ENCODE measurements at places on chromosomes 6 and 20.

GRCh38 chr6:87714093-87714842, 12.2 kb upstream of the AKIRIN2 start:
- DNase-seq: no peak

DNA sequence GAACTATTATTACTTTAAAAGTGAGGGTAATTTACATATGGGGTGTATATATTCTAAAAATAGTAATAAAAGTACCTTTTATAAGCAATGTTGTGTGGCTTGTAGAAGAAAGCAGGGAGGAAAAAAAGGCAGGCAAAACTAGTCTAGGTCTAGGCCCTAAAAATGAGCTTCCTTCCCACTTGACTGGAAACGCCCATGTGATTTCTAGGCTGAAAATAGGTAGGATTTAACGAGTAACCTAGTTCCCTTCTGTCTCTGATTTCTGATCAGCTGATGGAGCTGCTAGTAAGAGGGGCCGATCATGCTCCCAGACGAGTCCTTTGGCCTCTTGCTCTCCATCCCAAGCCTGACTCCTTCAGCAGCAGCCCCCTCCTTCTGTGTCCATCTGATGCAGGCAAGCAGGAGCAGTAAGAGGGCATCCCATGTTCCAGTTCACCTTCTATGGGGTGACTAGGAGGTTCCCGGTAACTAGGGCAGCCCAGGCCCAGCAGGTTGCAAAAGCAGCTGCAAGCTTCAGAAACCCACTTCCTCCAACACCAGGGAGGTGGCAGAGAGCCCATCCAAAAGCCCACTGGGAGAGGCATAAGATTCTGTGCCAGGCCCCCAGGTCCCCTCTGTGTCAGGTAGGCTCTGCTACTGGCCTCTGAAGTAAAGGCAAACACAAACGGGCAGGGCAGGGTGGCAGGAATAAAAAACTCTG, 24.4 kb downstream of the TBC1D20 start:
- DNase-seq: no peak

- DNase-seq: no peak
These were observed 78.9 kb upstream of the ISM1 start for GRCh38 chr20:13142143-13142542.

- DNase-seq: no peak
These were observed 45.0 kb downstream of the LYRM4 start for GRCh38 chr6:5215799-5216198.

- DNase-seq: no peak
These were observed 11.5 kb upstream of the RPS6KA2 start for GRCh38 chr6:166638573-166638964.

DNA sequence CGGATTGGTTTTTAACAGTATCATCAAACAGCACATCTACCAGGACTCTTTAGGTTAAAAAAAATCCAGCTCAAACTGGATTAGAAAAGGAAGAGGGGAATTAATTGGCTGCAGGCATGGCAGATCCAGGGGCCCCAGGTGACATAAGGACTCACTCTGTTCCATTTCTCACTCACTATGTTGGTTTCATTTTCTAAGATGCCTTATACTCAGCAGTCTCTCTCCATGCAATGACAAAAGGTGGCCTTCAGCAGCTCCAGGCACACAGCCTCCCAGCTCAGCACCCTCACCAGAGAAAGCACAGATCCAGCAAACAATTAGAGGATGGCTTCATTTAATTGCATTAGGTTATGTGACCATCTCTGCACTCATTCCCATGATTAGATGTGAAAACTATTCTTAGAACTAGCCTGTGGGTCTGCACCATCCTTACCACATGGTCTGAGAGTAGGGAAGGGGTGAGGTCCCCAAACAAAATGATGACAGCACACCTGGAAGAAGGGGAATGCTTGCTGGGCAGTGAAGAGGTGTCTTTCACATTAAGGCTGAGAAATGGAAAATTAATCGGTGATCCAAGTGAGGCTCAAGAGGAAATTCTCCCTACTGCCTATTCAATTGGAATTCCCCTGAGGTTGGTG, 243.1 kb downstream of the CDH26 start:
- no peak for DNase-seq

GRCh38 chr20:32980131-32980941, 23.9 kb downstream of the SUN5 start:
- DNase-seq: no peak

DNA sequence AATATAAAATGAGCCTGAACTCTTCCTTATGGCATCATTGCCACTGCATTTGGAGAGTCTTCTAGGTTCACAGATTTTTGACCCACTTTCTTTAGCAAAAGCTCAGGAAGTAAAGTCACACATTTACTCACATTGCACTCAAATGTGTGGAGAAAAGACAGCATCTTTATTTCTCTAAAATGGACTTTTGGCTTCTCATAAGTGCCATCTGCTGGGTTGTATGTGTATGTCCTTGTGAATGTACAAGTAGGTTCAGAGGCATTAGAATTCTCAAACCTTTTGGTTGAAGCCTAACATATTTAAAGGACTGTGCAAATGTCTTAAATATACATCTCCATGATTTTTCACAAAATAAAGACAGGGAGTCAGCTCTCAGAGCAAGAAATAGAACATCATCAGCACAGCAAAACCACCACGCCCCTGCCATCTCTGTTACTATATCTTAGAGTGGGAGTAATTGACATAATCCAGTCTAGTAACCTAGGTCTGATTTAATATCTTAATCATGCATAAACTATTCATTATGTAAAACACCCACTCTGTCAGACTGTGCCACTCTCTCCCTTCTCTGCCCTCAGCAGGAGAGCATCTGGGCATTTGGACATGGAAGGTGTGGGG, 42.2 kb upstream of the SPTLC3 start:
- DNase-seq: no peak

DNA sequence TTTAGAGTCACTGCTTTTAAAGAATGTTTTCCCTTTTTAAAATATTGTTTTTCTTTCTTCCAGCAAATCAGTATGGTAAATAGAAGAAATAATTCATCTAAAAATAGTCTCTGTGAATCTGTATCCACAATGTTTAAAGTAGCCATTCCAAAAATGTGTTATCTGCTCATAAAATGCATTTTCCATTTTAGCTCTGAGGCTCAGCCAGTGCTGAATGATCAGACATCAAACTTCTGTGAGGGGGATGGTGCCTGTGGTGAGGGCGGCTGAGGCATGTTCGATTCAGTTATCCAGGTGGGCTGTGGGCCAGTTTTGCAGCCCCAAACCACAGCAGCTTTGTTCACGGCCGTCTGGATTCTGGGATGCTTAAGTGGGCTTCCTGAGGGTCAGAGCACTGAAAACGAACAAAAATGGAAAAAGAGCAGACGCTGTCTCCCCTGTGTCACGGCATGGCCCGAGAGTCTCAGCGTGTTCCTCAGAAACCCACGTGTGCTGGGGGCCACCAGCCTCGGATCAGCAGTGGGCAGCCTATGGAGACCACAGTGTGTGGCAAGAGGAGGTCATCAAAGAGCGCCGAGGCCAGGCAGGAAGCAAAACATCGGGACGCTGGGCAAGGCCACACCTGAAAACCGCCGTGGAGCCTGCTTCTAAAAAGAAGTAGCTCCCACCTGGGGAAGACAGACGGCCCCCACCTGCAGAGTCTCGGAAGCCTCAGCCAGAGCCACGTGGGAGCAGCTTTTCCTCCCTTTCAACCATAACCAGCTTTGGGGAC, 134.9 kb upstream of the THBS2 start:
- DNase-seq: no peak

GRCh38 chr6:22300273-22300998, 3.6 kb upstream of the PRL start:
- DNase-seq: no peak

GRCh38 chr6:62285612-62286469, at the start of gene KHDRBS2:
KHDRBS2 (minus strand) TSS chr6:62286225.
- no peak for DNase-seq

Data from activated CD4-positive, alpha-beta T cell treated with anti-CD3 and anti-CD28 coated beads for 1 hour (primary cell).